ENCODE measurements at places on chromosomes 13 and 19.

- no peak for ATAC-seq
These were observed 12.8 kb downstream of the ELF1 start for GRCh38 chr13:41006306-41006705.

- ATAC-seq: peak; percentile 33
These were observed 16.6 kb downstream of the CKM start for GRCh38 chr19:45306040-45306439.

- ATAC-seq: no peak
These were observed 314.3 kb downstream of the SLITRK1 start for GRCh38 chr13:83568019-83568418.

DNA sequence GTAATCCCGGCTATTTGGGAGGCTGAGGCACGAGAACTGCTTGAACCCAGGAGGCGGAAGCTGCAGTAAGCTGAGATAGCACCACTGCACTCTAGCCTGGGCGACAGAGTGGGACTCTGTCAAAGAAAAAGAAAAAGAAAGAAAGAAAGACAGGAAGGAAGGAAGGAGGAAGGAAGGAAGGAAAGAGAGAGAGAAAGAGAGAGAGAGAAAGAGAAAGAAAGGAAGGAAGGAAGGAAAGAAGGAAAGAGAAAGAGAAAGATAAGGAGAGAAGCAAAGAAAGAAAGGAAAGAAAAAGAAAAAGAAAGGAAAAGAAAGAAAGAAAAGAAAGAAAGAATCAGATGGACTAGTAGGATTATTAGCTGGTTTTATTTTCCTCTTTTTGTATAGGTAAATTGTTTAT, 22.8 kb downstream of the ZNF541 start:
- ATAC-seq: no peak

GRCh38 chr19:58278541-58279041, at the start of gene ZNF8:
Gene ZNF8 (plus strand): TSS chr19:58278955. CDS start chr19:58279082, 127 bp downstream.
- peak; percentile 99 for ATAC-seq

Measured in esophagus mucosa (tissue), 1 donor.